ENCODE measurements at places on chromosomes 3 and 15.
A peak's percentile ranks its signal among the peaks of the same experiment; 100 is the strongest.

GRCh38 chr15:41904541-41905005, 10.7 kb upstream of the SPTBN5 start:
- DNase-seq = peak; percentile 73

GRCh38 chr15:63372018-63372705, 9.5 kb downstream of the CA12 start:
- DNase-seq = no peak

GRCh38 chr3:156483426-156483825, 71.5 kb downstream of the SSR3 start:
- no peak for DNase-seq

GRCh38 chr3:183149915-183150750, 12.4 kb downstream of the LAMP3 start:
- DNase-seq = no peak

DNA sequence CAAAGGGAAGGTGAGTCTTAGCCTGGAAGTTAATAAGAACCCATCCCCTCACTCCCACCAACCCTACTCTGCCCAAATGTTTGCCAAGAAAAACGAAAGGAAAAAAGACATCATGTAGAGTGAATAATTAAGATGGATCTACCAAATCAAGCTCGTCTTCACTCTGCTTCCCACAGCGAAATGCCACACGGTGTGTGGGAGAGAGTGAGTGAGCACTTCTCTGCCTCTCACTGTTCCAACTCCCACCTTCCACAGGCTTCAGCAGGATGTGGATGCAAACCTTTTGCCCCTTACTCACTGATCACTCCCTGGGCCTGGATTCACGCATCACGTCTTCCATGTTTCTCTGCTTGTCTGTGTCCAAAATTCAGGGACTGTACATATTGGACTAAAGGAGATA, 85.4 kb downstream of the WDR76 start:
- no peak for DNase-seq

DNA sequence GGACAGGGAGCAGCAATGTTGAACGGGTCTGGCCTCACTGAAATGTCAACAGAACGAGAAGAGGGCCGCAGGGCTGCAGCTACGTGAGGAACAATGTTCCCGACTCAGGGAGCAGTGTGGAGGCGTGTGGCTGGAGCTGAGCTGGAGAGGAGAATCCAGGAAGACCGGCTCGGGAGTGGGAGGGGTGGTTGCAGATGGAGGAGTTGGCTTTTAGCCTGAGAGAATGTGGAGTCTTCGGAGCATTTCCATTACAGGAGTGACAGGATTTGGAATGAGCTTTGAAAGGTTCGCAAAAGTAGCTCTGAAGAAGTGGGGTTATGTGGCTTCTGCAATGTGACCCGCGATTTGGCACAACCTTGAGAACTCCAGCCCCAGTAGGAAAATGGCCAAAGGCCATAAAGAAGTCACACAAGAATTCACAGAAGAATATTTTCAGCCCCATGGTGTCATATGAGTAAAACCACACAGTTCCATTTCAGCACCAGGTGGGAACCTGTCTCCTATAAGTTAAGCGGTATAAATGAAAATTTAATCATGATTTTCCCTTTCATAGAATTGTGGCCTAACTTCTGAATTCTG, 78.8 kb upstream of the NSMCE3 start:
- DNase-seq = no peak

DNA sequence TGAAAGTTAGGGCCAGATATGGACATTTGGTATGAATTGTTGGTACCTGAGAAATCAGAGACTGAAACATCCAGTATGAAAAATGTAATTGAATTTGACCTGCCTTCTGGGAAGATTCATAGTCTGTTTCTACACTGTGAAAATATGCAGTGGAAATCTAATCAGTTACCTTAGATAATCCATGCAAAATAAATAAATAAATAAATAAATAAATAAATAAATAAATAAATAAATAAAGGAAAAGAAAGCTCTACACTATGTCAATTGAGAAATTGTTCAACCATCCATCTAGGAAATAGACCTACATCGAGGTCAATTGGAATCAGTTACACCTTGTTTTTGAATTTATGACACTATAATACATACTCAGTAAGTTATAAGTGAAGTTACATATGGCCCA, 252.3 kb downstream of the VGLL3 start:
- DNase-seq = no peak

DNA sequence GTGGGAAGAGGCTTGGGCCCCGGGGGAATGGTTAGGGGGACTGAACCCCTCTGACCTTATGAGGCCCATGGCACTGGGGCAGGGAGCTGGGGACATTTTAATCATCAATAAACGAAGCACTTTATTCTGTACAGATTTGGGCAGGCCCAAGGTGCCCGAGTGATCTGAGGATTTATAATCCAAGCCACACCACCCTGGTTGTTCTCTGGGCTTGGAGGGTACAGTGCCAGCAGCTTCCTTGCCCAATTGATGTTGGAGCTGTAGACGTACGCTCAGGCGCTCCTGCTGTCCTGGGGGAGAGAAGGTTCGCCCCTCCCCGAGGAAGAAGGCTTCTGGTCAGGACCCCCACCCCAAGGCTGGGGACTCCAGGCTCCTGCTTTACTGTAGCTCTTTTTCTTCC, 12.5 kb downstream of the ZBTB47 start:
- no peak for DNase-seq

- no peak for DNase-seq
These were observed 1.0 kb upstream of the TBC1D21 start for GRCh38 chr15:73872346-73872745.

DNA sequence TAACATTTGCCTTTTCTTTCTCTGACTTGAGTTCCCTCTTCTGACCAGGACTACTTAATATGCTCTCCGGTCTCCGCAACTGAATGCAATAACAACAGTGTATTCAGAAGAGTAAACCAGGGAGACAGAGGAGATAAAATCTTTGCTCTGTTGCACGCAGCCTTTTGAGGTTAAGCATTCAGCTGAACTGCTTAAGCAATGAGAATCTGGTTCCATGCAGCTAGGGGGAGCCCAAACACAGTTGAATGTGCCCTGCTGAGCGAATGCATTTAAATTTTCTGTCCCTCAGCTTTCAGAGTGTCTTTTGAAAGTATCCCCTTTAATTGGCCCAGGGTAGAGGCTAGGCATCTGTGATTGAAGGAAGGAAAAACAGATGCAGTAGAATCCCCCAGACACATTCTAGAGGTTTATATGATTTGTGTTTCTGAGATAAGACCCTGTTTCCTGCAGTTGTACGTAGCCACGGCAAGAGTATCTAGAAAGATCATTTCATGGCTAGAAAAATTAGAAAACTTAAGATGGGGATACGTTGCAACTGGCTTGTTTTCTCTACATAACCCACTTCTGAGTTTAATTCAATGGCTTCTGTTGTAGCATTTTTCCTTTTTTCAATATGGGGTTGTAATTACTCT, 309.6 kb downstream of the TUSC7 start:
- DNase-seq = peak; percentile 65

GRCh38 chr15:72420576-72420975, 22.5 kb downstream of the TMEM202 start:
- DNase-seq = no peak

GRCh38 chr3:107674371-107674770, 151.6 kb downstream of the BBX start:
- no peak for DNase-seq

Data from KG1 (cell line).